Neural progenitor cell (in vitro differentiated cells): ENCODE measurements at places on chromosomes 13 and 19. TPM values are rescaled to one million over a fixed set of nuclear protein-coding genes. Genes with fewer than 3 reads are reported as not detected.
A peak's percentile ranks its signal among the peaks of the same experiment; 100 is the strongest.

DNA sequence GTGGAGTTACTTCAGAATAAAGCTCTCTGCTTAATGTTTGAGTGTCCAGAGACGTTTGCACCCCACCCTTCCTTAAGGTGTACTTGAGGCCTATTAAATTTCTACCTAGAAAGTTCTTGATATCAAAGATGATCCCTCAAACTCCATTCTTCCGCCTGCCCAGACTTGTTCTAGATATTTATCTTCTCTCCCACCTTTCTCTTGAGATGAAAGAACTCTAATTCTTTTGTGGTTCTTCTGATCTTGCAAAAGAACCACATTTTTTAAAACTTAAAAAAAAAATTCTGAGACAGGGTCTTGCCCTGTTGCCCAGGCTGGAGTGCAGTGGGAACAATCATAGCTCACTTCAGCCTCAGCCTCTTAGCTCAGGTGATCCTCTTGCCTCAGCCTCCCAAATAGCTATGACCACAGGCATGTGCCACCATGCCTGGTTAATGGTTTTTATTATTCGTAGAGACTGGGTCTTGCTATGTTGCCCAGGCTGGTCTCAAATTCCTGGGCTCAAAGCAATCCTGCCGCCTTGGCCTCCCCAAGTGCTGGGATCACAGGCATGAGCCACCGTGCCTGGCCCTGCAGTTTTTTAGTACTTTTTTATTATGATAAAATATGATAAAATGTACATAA lies 94.3 kb downstream of the SIPA1L3 start:
- no peak for DNase-seq

Gene F2RL3
- total RNA-seq, result 0.03 TPM in 1 of 2 replicates, not detected in the other

DNA sequence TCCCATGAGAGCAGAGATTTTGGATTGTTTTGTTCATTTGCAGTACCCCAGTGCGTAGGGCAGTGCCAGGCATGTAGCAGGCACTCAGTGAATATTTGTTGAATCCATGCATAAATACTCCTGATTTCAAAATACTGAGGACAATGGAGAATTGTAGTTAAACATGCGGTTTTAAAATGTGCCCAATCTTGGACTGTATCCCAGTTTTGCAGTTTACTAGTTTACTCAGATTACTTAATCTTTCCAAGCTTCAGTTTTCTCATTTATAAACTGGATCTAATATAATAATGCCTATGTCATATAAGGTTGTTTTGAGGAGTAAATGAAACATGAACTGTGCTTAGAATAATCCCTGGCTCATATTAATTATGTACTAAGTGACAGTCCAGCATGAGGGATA lies 39.0 kb downstream of the RCBTB2 start:
- DNase-seq, result no peak

Gene FBN3
- 23.0 and 33.0 TPM in 2 replicates for total RNA-seq

GRCh38 chr19:38211151-38211591 lies 12.9 kb downstream of the DPF1 start:
- peak; percentile 70 for DNase-seq

GRCh38 chr19:57052081-57052480 lies 67.7 kb upstream of the USP29 start:
- no peak for DNase-seq

DNA sequence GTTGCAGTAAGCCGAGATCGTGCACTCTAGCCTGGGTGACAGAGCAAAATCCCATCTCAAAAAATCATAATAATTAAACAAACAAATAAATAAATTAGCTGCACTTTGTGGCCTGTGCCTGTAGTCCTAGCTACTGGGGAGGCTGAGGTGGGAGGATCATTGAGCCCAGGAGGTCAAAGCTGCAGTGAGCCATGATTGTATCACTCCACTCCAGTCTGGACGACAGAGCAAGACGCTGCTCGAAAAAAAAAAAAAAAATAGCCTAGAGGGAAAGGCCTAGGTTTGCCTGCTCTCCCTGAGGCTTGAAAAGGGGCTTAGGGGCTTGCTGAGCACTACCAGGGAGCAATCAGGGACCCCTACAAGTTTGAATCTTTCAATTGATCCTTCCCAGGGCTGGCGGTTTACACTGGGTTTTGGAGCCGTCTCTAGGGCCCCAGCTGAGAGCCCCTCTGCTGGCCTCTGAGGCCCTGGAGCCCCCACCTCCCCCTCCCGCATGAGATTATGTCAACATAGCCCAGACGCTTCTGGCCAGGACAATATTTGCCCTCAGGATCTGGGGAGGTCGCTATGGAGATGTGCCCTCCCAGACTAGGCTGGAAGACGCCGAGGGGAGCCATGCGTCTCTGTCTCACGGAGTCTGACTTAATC lies 10.4 kb upstream of the GIPR start:
- DNase-seq, result no peak

Gene DENND1C
- 0.19 TPM in 1 of 2 replicates, not detected in the other for total RNA-seq

Gene ATP4A
- 0.12 TPM in 1 of 2 replicates, not detected in the other for total RNA-seq

- peak; percentile 50 for DNase-seq
Measured at GRCh38 chr13:97257800-97258799, 36.0 kb downstream of the MBNL2 start.

- no peak for DNase-seq
Measured at GRCh38 chr19:8397746-8398310, 7.7 kb downstream of the RAB11B start.

Gene CASP14
- total RNA-seq, result not detected in 2 replicates

DNA sequence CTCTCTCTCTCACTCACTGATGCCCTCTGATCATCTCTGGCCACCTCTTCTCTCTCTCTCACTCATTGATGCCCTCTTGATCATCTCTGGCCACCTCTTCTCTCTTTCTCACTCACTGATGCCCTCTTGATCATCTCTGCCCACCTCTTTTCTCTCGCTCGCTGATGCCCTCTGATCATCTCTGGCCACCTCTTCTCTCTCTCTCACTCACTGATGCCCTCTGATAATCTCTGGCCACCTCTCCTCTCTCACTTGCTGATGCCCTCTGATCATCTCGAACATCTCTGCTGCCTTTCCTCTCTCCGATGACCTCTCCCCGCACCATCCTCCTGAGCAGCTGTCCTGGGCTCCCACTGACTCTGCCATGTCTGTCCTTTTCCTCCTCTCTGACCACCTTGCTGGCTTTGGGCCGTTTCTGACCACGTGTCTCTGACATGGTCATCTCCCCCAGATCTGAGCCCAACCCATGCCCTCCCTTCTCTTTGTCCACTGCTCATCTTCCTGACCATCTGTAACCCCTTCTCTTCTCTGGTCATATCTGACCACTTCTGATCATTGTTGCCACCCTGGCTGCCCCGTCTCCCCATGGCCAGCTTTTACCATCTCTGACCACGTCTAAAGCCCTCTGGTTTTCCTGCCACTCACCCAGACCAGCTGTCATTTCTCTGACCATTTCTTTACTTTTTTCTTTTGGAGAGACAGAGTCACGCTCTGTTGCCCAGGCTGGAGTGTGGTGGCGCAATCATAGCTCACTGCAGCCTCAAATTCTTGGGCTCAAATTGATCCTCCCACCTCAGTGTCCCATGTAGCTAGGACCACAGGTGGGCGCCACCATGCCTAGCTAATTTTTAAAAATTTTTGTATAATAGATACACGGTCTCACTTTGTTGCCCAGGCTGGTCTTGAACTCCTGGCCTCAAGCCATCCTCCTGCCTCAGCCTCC lies 2.4 kb downstream of the LRFN3 start:
- DNase-seq, result no peak

- no peak for DNase-seq
Measured at GRCh38 chr19:1225440-1226226, 12.2 kb downstream of the CBARP start.

DNA sequence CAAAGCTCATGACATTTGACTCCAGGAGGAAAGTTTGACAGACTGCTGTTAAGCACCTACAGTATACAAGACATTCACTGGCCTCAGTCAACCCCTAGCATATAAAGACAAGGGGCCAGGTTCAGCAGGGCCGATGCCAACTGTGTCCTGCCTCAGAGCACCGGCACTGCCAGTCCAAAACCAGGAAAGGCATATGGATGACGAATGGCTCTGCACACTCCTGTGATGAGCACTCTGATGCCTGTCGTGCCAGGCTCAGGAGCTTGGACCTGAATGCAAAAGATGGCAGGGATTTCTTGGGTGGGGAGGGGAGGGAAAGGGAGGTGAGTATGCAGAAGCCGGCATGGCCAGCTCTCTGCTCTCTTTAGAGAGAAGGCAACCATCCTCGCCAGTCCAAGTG lies 38.9 kb downstream of the COL4A1 start:
- no peak for DNase-seq

Gene GIPC3
- total RNA-seq, result 0.09 TPM in 1 of 2 replicates, not detected in the other

DNA sequence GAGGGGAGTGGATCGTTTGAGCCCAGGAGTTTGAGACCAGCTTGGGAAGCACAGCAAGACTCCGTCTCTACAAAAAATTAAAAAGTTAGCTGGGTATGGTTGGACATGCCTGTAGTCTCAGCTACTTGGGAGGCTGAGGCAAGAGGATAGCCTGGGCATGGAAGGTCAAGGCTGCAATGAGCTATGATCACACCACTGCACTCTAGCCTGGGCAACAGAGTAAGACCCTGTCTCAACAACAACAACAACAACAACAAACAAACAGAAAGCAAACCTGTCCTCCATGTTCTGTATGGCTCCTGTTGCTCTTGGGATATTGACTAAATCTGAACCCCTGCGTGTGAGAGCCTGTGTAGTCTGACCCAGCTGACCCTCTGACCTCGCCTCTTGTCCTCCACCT lies 14.9 kb downstream of the CEBPA start:
- DNase-seq, result no peak

Gene KIR2DL1
- total RNA-seq, result not detected in 2 replicates

DNA sequence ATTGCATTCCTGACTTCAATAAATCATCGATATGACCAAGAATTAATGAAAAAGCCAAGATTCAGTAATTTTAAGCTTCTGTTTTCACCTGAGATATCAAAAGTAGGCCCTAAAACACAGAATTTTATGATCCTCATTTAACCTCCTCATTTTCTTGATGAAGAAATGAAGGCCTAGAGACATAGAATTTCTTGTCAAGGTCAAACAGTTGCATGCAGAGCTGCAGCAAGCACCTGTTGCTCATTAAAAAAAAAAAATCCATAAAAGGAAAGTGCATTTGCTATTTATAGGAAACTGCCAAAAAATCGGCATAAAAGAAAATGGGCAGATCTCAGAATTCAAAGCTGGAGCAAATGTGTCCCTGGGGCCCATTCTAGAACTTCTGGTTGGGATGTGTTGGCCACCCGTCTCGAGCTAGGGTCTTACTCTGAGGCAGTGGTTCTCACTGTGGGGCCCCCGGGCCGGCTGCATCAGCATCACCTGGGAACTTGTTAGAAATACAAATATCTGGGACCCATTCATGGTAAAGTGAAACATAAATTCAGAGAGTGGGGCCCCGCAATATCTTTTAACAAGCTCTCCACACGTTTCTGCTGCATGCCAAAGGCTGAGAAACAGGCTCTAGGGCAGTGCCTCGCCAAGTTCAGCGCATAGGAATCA lies 224.7 kb upstream of the UBL3 start:
- DNase-seq, result no peak

Gene ANKRD24
- total RNA-seq, result 0.15 and 2.3 TPM in 2 replicates

Gene ZNF486
- total RNA-seq, result 23.4 and 26.9 TPM in 2 replicates

DNA sequence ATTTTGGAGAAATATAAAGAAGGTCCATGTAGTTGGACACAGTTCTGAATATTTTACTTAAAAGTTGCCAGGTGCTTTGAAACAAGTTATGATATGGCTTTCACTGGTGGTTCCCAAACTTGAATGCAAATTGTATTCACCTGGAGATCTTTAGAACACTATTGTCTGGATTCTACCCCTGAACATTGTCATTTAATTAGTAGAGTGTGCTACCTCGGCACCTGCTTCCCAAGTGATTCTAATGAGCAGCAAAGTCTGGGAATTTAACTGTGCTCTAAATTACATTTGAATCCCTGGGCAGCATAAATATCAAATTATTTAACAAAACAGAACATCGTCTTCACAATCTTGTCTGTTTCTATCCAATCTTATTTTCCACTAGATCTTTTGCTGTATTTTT lies 2483.3 kb downstream of the PCDH9 start:
- no peak for DNase-seq

DNA sequence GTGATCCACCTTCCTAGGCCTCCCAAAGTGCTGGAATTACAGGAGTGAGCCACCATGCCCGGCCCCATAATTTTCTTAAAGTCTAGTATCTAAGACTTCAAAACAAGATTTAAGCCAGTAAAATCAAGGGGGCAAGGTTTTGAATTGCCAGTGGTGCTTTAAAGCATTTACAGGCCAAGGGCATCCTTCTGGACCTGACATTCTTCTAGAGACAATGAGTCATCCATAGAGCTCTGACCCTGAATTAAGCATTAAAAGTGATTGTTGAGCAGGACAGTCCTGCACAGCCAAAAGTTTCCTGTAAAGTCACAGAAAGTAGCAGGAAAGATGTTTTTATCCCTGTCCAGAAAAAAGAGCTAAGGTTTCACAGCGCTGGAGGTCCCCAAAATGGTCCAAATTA lies 50.9 kb upstream of the ATP12A start:
- no peak for DNase-seq

DNA sequence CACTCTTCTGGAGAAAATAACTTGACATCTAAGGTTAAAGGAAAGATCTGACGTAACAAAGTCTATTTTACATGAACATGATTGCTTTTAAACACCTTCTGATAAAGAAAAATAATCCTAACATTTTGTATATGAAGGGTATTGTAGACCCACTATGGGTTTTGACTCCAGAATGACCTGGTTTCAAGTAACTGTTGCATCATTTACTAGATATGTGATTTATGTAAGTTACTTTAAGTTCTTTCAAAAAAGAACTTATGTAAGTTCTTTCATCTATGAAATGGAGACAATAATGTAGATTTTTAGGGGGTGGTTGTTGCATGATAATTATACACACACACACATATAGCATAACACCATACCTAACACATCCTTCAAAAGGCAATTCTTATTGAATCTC lies 147.6 kb upstream of the MIR17HG start:
- DNase-seq, result no peak

GRCh38 chr13:33263976-33264619 lies 21.5 kb downstream of the STARD13 start:
- no peak for DNase-seq

Gene FOSB
- total RNA-seq, result 2.3 and 5.4 TPM in 2 replicates

Gene LGALS7B
- not detected in 2 replicates for total RNA-seq

- DNase-seq, result no peak
Measured at GRCh38 chr13:97058926-97059325, 64.7 kb upstream of the OXGR1 start.

- DNase-seq, result no peak
Measured at GRCh38 chr13:98688373-98688772, 64.1 kb downstream of the SLC15A1 start.

Gene MYBPC2
- 0.65 and 0.77 TPM in 2 replicates for total RNA-seq

Gene ZGLP1
- 2.4 and 4.6 TPM in 2 replicates for total RNA-seq

- no peak for DNase-seq
Measured at GRCh38 chr19:934865-935479, 9.1 kb downstream of the ARID3A start.

Gene C19orf81
- 1.3 and 6.0 TPM in 2 replicates for total RNA-seq

Gene CBY2
- total RNA-seq, result 0.31 TPM in 1 of 2 replicates, not detected in the other

- DNase-seq, result no peak
Measured at GRCh38 chr13:90420683-90421082, 926.8 kb upstream of the MIR17HG start.

Gene HNRNPA1L2
- total RNA-seq, result 4.7 and 5.9 TPM in 2 replicates
